ENCODE measurements at places on chromosomes 13 and 19.

DNA sequence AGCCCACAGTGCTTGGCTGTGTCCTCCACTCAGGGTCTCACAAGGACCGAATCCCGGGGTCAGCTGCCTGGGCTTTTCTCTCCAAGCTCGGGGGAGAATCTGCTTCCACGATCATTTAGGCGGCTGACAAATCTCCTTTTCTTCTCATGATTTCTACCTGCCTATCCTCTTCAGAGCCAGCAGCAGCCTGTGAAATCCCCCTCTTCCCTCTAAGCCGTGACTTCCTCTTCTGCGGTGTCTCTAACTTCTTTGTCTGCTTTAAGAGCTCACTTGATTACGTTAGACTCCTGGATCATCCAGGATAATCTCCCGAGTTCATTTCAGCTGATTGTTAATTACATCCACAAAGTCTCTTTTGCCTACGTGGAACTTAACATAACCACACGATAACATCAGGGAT is 22.5 kb upstream of the ZNF845 start:
- DNase-seq, result no peak

GRCh38 chr19:7975037-7975436 is 30.4 kb downstream of the ELAVL1 start:
- DNase-seq, result no peak

GRCh38 chr13:105070452-105070851 is 1465.0 kb downstream of the EFNB2 start:
- no peak for DNase-seq

DNA sequence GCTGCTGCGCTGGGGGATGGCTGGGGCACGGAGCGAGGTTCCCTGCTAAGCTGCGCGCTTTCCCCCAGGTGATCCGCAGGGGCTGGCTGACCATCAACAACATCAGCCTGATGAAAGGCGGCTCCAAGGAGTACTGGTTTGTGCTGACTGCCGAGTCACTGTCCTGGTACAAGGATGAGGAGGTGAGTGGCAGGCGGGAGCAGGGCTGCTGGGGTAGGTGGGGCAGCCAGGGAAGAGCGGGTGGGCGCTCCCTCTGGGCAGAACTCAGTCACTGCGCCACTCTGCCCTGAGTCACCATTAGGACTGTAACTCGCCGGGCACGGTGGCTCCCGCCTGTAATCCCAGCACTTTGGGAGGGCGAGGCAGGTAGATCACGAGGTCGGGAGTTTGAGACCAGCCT is 23.8 kb downstream of the TMED1 start:
- no peak for DNase-seq

DNA sequence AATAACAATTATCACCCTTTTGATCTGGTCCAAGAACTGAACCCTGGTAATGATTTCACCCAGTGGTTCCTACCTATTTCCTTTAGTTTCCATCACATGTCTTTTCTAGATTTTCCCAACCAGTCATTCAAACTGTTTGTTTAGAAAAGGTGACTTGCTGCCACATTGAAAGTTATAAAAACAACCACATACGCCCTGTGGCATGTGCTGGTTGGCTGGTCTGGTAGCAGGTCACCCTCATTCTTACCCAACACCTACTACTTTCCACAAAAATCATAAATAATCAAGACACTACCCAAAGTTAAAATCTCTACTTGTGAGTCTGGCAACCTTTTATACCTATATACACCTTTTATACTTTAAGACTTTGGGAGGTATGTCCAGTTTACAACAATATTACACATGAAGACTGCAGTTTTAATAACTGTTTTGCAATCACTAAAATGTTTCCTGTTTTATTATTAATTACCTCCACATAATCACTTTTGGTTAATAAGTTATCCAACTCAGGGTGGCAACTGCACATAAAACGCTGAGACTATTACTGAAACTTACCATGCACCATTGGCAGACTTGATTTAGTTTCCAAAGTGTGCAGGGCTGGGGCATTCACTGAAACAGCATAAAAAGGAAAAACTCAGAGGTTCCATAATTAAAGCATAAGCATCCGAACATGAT is 38.9 kb downstream of the DZIP1 start:
- DNase-seq, result no peak

DNA sequence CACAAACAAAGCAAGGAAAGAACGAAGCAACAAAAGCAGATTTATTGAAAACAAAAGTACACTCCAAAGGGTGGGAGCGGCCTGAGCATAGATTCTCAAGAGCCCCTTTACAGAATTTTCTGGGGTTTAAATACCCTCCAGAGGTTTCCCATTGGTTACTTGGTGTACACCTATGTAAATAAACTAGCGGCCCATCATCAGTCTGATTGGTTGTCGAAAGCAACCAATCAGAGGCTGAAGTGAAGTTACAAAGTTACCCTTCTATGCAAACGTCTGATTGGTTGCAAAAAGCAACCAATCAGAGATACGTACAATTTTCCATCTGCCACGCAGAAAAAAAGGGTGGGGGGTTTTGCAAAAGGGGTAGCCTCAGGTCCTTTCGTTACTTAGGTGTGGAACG is 96.3 kb upstream of the UBAC2 start:
- no peak for DNase-seq

GRCh38 chr19:19444681-19445155 is 39.2 kb downstream of the GATAD2A start:
- no peak for DNase-seq

DNA sequence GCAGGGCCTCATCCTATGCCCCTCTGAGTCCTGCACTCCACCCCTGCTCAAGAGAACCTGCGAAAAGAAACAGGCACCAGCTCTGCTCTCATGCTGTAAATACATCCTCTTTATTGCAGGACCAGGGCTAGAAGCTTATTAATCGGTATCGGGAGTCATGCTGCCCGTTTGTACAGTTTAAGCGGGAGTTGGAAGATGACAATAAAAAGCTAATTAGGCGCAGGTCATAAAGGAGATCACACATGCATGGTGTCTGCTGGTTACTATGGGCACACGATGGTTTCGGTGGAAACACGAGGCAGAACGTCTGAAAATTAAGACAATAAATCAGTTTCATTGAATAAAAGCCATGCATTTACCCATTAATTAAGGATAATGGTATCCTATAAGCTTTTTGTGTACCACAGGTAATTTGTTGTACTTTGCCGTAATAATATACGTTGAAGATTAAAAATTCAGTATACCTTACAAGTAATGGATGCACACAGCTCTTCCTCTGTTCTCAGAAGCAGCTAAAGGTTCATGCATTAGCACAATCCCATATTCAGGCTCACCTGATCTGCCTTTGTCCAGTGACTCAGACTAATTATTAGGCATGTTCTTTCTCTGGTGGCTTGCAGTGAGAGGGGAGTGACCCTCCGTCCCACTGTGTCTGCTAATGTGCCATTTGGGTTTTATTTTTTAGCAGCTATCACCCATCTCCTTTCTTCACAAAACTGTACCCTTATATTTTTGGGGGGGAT is 406.0 kb downstream of the TSHZ3 start:
- no peak for DNase-seq

All from GM13976 (cell line).